ENCODE measurements at places on chromosomes 3 and 15.

- no peak for DNase-seq
Measured at GRCh38 chr3:30776186-30776815, 118.2 kb downstream of the GADL1 start.

DNA sequence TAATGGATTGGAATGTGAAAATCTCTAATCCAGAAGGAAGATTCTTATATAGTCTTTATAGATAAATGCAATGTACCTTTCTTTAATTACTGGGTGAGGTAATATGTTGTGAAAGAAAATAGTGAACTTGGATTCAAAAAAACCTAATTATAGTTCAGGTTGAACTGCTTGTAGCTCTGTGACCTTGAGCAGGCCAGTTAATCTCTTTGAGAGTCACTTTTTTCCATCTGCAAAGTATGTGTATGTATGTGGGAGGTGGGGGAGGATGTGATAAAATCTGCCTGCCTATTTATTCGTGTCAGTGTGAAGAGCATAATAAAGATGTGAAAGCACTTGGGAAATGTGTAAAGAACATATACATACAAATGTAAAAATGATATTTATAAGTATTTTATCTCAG, 34.4 kb downstream of the GLCE start:
- no peak for DNase-seq

DNA sequence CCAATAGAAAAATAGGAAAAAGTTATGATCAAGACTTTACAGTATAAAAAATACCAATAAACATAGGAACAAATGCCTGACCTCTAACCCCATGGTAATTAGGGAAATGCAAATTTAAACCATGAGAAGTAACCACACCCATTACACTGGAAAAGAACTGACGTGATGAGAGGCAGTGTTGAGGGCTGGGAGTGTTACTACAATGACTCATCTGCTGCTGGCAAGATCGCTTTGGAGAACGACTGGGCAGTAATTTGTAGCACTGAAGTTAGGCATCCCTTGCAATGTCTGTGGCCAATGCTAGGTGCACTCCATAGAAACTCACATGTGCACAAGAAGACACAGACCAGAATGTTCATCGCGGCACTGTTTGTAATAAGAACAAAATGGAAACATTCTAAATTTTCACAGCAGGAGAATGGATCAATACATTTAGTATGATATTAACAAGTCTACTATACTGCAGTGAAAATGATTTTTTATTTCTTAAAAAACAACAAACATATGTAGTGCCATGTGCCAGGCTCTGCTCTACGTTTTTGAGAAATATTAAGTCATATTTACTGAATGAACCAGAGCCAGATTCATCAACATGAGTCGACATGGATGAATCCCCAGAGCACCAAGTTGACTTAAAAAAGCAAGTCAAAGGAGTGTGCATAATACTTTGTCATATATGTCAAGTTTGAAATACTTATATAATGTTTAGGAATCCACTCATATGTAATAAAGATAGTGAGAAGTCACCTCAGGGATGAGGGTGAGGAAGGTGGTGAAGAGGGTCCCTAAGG, 37.6 kb upstream of the EPHB3 start:
- DNase-seq, result no peak

GRCh38 chr3:15329046-15330005, 3.1 kb downstream of the SH3BP5 start:
- DNase-seq, result no peak

- no peak for DNase-seq
Measured at GRCh38 chr3:131619821-131620220, 117.0 kb upstream of the MRPL3 start.

Data from activated CD8-positive, alpha-beta memory T cell treated with anti-CD3 and anti-CD28 coated beads for 1 hour (primary cell).